ENCODE measurements at places on chromosomes 2 and 18.
A peak's percentile ranks its signal among the peaks of the same experiment; 100 is the strongest.

- no peaks in the 10 kb centered on the region for H3K4me1 ChIP-seq
- H3K36me3 ChIP-seq: no peaks in the 10 kb centered on the region
- no peak overlapping the region for H3K27ac ChIP-seq
- no peak overlapping the region for H3K4me3 ChIP-seq
- DNase-seq: no peak
Measured at GRCh38 chr2:875687-876615, 74.7 kb upstream of the SNTG2 start.

GRCh38 chr2:14385043-14385442 is 247.5 kb upstream of the LRATD1 start:
- no peaks in the 10 kb centered on the region for H3K27me3 ChIP-seq
- DNase-seq: no peak
- H3K27ac ChIP-seq: no peak overlapping the region
- no peaks in the 10 kb centered on the region for H3K36me3 ChIP-seq
- H3K4me3 ChIP-seq: no peak overlapping the region

- H3K36me3 ChIP-seq: no peaks in the 10 kb centered on the region
- H3K27ac ChIP-seq: no peak overlapping the region
- no peak overlapping the region for H3K4me3 ChIP-seq
- H3K4me1 ChIP-seq: no peaks in the 10 kb centered on the region
- DNase-seq: no peak
Measured at GRCh38 chr2:52510432-52510831, 1257.2 kb upstream of the CHAC2 start.

DNA sequence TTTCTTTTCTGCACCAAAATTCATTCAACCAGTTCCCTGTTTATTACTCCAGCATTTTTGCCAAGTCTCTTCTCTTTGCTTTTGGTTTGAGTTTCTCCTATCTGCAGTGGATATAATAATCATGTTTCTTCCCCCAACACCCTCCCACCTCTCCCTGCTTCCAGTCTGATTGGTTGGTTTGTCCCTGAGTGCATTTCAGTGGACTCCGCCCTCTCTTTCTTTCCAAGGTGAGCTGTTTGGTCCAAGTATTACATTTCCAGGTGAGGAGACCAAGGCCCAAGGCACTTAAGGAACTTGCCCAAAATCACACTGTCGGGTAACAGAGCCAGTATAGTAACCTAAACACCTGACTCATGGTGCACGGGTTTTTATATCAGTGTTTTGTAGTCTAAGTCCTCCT is 17.7 kb downstream of the MRO start:
- no peaks in the 10 kb centered on the region for H3K4me1 ChIP-seq
- no peak for DNase-seq
- no peaks in the 10 kb centered on the region for H3K36me3 ChIP-seq
- peaks cover 43% of the 10 kb centered on the region for H3K27me3 ChIP-seq

DNA sequence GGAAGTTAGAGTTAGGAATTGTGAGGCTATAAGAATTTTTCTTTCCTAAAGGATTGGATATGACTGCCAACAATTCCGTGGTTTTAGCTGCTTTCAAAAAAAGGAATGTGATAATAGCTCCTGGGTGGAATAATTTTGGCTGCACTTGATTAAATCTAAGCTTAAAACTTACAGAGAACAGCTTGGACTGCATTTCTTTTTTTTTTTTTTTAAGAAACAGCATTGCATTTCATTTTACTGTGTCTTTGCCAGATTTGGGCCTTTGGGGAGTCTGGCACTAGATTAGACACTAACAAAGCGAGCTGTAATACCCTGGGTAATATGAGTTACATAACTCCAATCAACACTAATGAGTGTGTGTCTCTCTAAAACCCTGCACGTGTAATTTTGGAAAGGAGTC is 37.8 kb upstream of the ZNF397 start:
- no peaks in the 10 kb centered on the region for H3K4me1 ChIP-seq
- no peak for DNase-seq
- H3K36me3 ChIP-seq: peaks cover 2% of the 10 kb centered on the region
- H3K27ac ChIP-seq: no peak overlapping the region

- no peak for DNase-seq
- no peak overlapping the region for H3K4me3 ChIP-seq
- H3K27ac ChIP-seq: peak overlapping the region; percentile 58
- H3K36me3 ChIP-seq: no peaks in the 10 kb centered on the region
- H3K27me3 ChIP-seq: no peaks in the 10 kb centered on the region
Measured at GRCh38 chr2:3214806-3215404, 162.7 kb downstream of the EIPR1 start.

DNA sequence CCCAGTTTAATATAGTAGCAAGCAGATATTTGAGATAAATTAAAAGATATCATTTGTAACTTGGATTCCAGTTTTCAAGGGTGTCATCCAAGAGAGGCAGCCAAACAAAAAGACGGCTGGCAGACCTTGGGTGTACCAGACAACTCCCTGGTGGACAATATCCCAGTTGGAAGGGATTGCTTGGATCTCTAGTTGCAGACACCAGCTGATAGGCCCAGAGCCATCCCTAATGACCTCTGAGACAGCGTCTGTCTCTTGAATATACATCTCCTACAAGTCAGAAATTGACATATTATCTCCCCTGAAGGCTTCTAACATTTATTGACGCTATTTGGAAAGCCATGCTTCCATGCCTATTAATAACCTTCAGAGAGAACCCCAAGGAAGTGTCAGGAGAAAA is 67.7 kb downstream of the ACVR1 start:
- no peak overlapping the region for H3K4me3 ChIP-seq
- H3K36me3 ChIP-seq: no peaks in the 10 kb centered on the region
- no peak overlapping the region for H3K27ac ChIP-seq

GRCh38 chr2:112483042-112483473 is 1.1 kb downstream of the TTL start:
- H3K36me3 ChIP-seq: peaks cover 9% of the 10 kb centered on the region
- H3K27ac ChIP-seq: peak overlapping the region; percentile 66
- peak overlapping the region; percentile 86 for H3K4me3 ChIP-seq

GRCh38 chr2:96928277-96928781 is 58.1 kb downstream of the FAM178B start:
- peaks cover 4% of the 10 kb centered on the region for H3K36me3 ChIP-seq
- no peak for DNase-seq
- H3K27ac ChIP-seq: no peak overlapping the region
- H3K4me3 ChIP-seq: no peak overlapping the region
- peaks cover 17% of the 10 kb centered on the region for H3K4me1 ChIP-seq
- no peaks in the 10 kb centered on the region for H3K27me3 ChIP-seq

DNA sequence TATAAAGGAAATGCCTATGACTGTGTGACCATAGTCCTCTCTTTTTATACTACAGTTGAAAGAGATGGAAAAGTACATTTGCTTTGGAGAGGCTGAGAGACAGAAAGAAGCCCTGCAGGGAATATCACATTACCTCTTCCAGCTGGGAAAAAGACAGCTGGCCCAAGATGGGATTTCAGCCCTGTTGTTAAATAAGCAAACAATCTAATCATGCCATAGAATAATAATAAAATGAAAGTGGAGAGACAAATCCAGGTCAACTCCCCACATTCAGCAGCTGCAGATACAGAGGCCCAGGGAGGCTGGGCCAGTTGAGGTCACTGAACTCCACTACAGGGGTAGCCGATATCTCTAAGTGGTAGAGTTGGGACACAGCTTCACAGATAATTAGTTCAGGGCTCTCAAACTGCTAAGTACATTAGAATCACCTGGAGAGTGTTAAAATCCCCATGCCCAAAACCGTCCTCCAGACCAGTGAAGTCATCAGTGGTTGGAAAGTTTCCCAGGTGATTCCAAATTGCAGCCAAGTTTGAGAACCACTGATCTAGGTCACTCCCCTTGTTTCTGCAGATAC is 81.9 kb downstream of the MOGAT1 start:
- no peak overlapping the region for H3K27ac ChIP-seq
- DNase-seq: no peak
- H3K4me3 ChIP-seq: no peak overlapping the region
- peaks cover 8% of the 10 kb centered on the region for H3K27me3 ChIP-seq

Data from effector memory CD8-positive, alpha-beta T cell (primary cell).